Myometrial cell (primary cell): ENCODE measurements at places on chromosomes 6 and 20. TPM values are rescaled to one million over a fixed set of nuclear protein-coding genes. Genes with fewer than 3 reads are reported as not detected.

Gene LY86
- total RNA-seq = not detected in 2 replicates

Gene RAET1G
- 0.71 and 1.7 TPM in 2 replicates for total RNA-seq

Gene GFOD1
- total RNA-seq = 1.7 and 2.1 TPM in 2 replicates

Gene SLC2A10
- 35.5 and 41.8 TPM in 2 replicates for total RNA-seq

Gene ATAT1
- 4.3 TPM in 2 replicates for total RNA-seq

Gene ANKRD66
- total RNA-seq = not detected in 2 replicates

Gene NOTCH4
- 0.58 and 1.4 TPM in 2 replicates for total RNA-seq

Gene HLA-DRA
- total RNA-seq = not detected in 2 replicates

Gene SEL1L2
- not detected in 2 replicates for total RNA-seq

Gene CHRNA4
- total RNA-seq = not detected in 2 replicates

Gene SLC22A3
- total RNA-seq = not detected in 2 replicates

Gene NPBWR2
- total RNA-seq = not detected in 2 replicates

Gene RPRD1B
- total RNA-seq = 15.6 and 17.2 TPM in 2 replicates

Gene WFDC11
- not detected in 2 replicates for total RNA-seq

Gene IFT52
- total RNA-seq = 31.0 and 31.7 TPM in 2 replicates

Gene SLC25A27
- 1.2 TPM in 1 of 2 replicates, not detected in the other for total RNA-seq

Gene LYRM2
- 17.9 and 39.7 TPM in 2 replicates for total RNA-seq

Gene ANGPT4
- total RNA-seq = not detected in 2 replicates

Gene TP53INP2
- 4.6 and 5.7 TPM in 2 replicates for total RNA-seq

Gene TTK
- 20.5 and 30.3 TPM in 2 replicates for total RNA-seq

Gene GSTA2
- total RNA-seq = not detected in 2 replicates

Gene FAXC
- 1.9 and 8.6 TPM in 2 replicates for total RNA-seq

Gene KCNQ5
- total RNA-seq = 0.29 and 0.53 TPM in 2 replicates

Gene FOXA2
- total RNA-seq = not detected in 2 replicates

Gene TFAP2B
- total RNA-seq = not detected in 2 replicates

Gene BPI
- total RNA-seq = not detected in 2 replicates

Gene HLA-DQB2
- total RNA-seq = not detected in 2 replicates

Gene VWA7
- total RNA-seq = under 0.01 TPM in 1 of 2 replicates, not detected in the other

Gene SCUBE3
- 35.5 and 37.9 TPM in 2 replicates for total RNA-seq

Gene CABLES2
- 4.6 and 5.7 TPM in 2 replicates for total RNA-seq

Gene KHDRBS2
- total RNA-seq = not detected in 2 replicates

Gene BPIFB2
- total RNA-seq = not detected in 2 replicates

Gene HLA-DRB5
- not detected in 2 replicates for total RNA-seq

Gene ENPP3
- total RNA-seq = under 0.01 TPM in 2 replicates
